Immature natural killer cell (primary cell): ENCODE measurements at places on chromosomes 6 and 20. TPM values are rescaled to one million over a fixed set of nuclear protein-coding genes. Genes with fewer than 3 reads are reported as not detected.

DNA sequence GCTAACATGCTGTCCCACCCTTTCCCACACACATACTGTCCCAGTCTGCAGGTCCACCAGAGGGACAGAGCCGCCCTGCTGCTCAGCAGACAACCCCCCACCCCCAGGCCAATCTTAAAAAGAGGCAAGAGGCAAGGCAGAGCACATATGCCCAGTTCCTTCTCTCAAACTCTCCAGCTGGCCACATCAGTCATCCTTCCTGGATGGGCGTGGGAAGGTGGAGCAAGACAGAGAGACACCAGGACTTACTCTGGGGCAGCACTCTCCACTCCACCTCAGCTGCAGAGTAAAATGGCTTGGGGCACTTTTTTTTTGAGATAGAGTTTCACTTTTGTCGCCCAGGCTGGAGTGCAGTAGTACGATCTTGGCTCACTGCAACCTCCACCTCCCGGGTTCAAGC, 10.8 kb downstream of the MOCS3 start:
- no peak for DNase-seq
- no peak overlapping the region for H3K27ac ChIP-seq
- no peak overlapping the region for H3K4me3 ChIP-seq
- no peaks in the 10 kb centered on the region for H3K4me1 ChIP-seq

GRCh38 chr6:43850314-43851203, 80.5 kb downstream of the VEGFA start:
- H3K27ac ChIP-seq: no peak overlapping the region
- no peak for DNase-seq
- no peaks in the 10 kb centered on the region for H3K27me3 ChIP-seq
- no peak overlapping the region for H3K4me3 ChIP-seq

DNA sequence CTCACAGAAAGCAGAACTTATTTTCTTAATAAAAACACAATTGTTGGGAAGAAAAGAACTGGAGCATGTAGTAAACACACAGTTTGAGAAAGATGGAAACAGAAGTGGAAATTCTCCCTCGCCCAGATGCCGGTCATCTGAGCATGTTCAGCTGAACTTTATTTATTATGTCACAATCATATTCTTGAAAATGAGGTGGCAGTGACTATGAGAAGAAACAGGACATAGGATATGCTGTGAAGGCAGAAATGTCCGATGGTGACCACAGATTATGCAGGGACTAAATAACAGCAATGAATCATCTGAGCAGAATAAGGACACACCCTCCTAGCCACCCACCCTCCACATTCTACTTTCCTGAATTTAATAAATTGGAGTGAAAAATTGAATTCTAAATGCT, 425.3 kb upstream of the NOX3 start:
- no peak for DNase-seq
- H3K27ac ChIP-seq: no peak overlapping the region
- no peaks in the 10 kb centered on the region for H3K36me3 ChIP-seq

GRCh38 chr20:44442298-44443070, 33.2 kb upstream of the TTPAL start:
- H3K4me1 ChIP-seq: no peaks in the 10 kb centered on the region
- no peak overlapping the region for H3K27ac ChIP-seq
- no peaks in the 10 kb centered on the region for H3K36me3 ChIP-seq
- no peak for DNase-seq
- H3K27me3 ChIP-seq: peaks cover 3% of the 10 kb centered on the region

GRCh38 chr20:61567204-61567603, 315.1 kb downstream of the CDH4 start:
- no peak for DNase-seq
- H3K36me3 ChIP-seq: no peaks in the 10 kb centered on the region
- H3K27me3 ChIP-seq: no peaks in the 10 kb centered on the region

ARFGEF2 gene
- 4.3 TPM for polyA plus RNA-seq

PCED1A gene
- polyA plus RNA-seq: 23.4 TPM
